ENCODE measurements at places on chromosomes 12 and 14.
A peak's percentile ranks its signal among the peaks of the same experiment; 100 is the strongest.

DNA sequence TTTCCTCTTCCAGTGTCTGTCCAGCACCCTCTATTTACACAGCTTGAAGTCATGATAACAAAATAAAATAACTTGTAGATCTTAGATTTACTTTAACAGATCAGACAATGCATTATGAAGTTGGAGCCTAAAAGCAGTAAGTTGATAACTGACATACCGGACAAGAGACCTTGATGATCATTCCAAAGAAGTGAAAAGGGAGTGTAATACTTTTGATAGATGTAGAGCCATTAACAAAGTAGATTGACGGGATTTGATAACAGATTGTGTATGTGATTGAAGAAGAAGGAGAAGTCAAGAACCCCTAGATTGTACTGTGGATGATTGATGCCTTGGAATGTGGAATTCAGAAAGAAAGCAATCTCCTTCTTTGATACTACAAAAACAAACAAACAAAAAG is 403.8 kb upstream of the MGAT4C start:
- no peak for DNase-seq

DNA sequence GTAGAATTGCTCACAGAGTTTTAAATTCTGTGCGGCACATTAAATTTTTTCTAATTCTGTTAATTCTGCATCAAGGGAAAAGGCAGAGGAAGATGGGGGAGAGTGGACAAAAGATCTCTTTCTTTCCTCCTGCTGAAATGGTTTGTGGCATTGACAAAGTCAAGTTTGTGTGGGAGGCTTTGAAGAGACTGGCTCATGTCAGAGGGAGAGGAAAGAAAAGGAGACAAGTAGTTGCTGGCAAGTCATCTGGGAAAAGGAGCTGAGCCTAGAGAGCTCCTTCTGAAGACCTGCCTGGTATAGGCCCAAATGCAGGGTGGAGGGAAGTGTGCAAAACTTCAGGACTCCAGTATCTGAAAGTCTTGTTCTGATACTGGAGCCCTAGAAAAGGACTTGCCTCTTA is 36.3 kb downstream of the TTLL5 start:
- DNase-seq = peak; percentile 88

DNA sequence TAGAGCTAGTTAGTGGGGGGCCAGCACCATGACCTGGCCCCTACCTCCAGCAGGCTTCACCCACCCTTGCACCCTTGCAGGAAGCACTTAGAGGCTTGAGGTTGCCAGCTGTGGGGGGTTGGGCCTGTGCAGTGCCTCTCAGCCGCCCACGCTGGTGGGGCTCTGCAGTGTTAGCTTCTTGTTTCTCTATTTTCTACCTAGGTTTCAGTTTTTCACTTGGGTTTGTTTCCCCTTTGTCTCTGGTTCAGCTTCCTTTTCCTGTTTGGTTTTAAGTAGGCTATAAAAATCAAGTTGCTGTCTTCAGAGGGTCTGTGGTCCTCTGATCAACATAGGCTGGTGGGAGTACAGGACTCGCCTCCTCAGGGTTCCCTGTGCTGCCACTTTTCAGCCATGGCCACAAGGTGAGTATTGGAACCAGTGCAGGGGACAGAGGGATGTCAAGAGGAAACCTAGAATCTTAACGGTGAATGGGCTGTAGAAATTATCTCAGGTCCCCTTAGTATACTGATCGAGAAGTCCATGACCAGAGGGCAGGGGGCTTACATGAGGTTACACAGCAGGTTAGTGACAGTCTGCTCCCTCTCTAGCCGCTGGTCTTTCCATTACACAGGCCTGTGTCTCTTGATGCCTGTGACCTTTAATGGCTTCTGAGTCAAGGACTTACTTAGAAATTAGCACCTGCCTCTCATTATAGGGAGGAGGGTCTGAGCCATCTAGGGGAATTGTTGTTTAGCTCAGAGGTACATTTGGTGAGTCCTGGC is at the start of gene EVL:
EVL (plus strand) TSS at position 312 of the 761 bp plus-strand sequence; CDS start at position 391, 79 bp downstream.
- no peak for DNase-seq

GRCh38 chr14:68624541-68625220 is 168.2 kb downstream of the ZFP36L1 start:
- peak; percentile 60 for DNase-seq

DNA sequence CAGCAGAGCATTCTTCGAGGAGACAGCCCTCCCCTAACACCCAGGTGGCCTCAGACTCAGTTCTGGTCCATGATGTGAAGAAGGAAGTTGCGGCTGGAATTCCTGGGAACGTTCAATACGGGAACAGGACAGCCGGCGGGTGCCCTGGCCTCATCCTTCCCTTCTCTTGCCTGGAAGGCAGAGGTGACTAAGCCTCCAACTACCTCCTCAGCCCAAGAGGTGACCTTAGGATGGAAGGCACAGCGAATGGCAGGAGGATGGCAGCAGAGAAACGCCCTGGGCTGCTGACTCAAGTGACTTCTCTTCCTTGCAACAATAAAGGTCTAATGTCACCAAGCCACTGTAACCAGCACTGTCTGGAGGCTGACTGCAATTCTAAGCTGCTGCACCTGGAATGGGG is 36.1 kb downstream of the DHX37 start:
- no peak for DNase-seq

- no peak for DNase-seq
These were observed 350.1 kb downstream of the CCDC91 start for GRCh38 chr12:28540324-28540714.

- DNase-seq = peak; percentile 89
These were observed 52.7 kb downstream of the KCNA5 start for GRCh38 chr12:5096241-5096924.

GRCh38 chr12:4269279-4269991 is 4.1 kb upstream of the CCND2 start:
- no peak for DNase-seq

DNA sequence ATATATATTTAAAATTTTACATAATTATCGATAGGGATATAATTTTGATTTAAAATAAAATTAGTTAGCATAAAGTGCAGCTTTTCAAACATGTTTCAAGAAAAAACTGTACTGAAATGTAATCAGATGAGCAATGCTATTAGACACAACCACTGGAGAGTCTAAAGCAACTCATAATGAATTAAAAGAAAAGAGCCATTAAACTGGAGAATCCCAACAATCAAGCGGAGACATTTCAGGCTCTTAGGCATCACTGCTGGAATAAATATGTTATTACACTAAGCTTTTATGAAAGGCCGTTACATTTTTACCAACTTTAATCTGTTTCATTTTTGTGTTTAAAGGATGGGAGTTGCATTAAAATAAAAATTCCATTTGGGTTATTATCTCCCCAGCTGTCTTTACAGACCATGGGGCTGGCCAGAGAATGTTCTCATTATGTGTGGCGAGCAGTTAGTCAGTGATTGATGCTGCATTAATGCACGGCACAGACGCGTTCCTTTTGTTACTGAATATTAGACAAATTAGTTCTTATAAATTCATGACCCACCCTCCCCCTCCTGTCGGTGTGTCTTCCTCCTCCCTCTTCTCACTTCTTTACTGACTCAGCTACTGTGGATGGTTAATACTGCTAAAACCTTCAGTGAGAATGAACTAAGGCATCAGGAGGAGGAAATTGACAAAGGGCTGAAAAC is 156.8 kb downstream of the PDZRN4 start:
- peak; percentile 29 for DNase-seq

DNA sequence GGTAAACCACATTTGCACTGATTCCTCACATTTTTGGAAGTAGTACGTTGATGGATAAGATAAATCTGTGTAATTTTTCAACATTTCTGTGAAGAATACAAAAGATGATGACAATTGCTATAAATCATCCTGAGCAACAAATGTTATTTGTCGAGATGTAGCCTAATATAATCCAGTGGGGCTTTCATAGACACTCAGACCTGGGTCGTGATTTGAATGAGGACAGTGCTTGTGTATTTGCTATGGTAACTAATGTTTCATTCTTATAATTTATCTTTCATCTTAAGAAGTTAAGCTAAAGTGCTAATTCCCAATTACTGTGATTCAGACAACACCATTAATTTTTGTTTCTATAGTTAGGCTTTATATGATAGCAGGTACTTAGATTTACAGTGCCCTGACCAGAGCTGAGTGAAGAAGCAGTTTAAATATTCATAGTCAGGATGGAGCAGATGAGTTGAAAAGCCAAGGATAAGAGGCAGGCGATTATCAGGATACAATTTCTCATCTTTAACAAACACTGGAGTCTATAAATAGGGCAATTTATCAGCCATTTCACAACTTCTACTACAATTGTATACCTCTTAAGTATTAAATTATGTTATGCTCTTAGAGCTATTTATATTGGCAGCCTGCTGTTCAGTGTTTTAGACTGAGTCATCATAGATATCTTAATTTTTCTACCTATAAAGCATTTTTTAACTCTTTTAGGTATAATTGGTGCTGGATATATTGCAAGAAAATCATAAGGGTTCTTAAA is 359.9 kb downstream of the TRHDE start:
- no peak for DNase-seq

- no peak for DNase-seq
These were observed 75.9 kb upstream of the DHRS4 start for GRCh38 chr14:23877538-23878180.

DNA sequence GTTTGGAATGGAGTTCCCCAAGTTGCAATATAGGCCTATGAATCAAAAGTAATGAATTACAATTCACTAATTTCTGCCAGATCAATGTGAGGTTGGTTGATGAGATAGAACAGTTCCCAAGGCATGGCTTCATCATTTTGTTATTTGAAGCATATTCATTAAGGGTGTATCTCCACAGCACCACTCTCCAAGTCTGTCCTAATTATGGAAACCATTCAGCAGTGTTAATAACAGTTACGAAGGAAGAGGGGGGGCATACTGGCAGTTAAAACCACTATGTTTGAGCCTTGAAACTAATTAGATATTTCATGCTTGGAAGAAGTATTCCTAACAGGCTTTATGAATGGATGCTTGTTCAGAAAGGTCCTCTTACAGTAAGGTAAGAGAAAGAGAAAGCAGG is 520.3 kb downstream of the DIO2 start:
- DNase-seq = no peak

DNA sequence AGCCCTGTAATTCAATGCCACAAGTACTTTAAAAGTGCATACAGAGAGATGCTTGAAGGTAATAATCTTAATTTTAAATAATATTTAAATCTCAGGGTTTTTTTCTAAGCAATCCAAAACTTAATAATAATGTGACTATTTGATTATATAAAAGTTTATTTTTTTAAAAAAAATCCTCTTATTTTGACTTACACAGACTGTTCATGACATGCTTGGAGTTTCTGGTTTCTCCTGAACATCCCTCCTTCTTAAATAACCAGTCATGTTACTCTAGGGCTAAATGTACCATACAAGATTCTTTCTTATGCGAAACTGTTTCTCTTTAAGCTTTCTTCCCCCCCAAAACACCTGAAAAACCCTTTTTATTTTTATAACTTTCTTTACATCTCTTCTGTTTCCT is 58.2 kb upstream of the SLC2A13 start:
- DNase-seq = no peak

DNA sequence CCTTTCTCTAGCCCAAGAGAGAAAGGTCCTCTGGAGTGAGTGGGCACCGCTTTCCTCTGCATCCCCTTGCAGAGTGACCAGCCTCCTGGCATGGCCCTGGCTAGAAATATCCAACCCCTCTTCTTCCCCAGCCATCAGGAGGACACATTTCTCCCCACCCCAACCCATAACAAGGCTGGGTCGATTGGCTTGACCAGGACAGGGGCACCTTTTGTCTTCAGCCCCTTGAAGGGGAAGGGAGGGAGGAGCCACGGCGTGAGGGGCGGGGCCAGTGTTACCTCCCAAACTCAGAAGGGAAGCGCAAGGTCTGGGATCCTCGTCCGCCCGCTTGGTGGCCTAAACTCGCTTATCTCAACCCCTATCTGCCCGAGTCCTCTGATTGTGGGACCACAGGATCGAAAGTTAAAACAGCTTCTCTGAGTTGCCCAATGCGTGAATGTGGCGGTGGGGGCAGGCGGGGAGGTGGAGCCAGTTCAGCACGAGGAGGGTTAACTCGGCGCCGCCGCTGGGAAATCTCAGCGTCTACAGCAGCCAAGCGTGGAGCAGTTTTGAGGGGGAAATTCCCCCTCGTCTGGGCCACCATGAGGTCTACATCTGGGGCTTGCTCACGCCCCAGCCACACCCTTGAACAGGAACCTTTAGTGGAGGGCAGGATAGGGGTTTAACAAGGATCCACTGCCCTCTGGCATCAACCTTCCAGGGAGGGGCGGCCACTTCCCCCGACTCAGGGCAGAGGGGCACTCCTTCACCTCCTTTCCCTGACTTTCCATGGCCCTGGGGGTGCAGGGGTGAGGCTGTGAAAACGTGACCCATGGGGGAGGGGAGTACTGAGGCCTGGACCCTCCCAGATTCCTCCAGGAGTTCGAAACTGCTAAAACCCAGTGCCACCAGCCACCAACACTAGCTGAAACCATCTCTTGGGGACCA is 795 bp downstream of the STAT6 start:
- peak; percentile 58 for DNase-seq

DNA sequence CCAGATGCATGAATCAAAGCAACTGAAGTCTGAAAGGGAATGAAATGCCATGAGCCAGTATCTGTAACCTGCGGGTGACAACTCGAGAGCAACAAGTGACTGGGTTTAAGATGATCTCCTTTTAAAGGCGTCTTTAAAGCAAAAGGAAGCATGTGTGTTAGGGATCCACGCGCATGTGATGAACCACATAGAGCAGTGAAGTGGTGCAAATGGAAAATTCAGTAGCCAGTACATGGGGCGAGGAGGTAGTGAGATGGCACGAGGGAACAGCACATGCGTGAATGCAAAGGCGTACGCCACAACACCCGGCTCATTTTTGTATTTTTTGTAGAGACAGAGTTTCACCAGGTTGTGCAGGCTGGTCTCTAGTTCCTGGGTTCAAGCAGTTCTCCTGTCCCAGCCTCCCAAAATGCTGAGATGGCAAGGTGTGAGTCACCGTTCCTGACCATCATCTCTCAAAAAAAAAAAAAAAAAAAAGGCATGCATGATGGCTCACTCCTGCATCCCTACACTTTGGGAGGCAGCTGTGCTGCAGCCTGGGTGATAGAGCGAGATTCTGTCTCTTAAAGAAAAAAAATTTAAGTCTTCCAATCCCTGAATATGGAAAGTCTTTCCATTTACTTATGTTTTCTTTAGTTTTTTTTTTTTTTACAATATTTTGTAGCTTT is 24.6 kb upstream of the BCL7A start:
- no peak for DNase-seq

DNA sequence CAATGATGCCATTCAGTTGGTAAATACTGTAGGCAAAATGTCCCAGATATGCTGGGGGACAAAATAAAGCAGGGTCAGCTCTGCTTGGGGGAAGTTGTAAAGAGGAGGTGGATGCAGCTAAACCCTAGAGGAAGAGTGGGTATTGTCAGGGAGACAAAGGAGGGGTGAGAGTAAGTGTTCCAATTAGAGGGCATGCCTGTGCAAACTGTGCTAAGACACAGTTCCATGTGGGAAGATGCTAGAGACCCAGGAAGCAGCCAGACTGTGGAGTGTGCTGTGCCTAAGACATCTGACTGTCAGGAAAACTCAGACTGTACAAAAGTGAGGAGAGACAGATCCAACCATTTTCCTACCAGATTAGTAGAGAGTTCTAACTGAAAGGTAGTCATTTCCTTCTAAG is 474.3 kb downstream of the ATP23 start:
- peak; percentile 42 for DNase-seq

- DNase-seq = no peak
These were observed 174.9 kb upstream of the FAR2 start for GRCh38 chr12:28974166-28974565.
